ENCODE measurements at places on chromosomes 6 and 20.

DNA sequence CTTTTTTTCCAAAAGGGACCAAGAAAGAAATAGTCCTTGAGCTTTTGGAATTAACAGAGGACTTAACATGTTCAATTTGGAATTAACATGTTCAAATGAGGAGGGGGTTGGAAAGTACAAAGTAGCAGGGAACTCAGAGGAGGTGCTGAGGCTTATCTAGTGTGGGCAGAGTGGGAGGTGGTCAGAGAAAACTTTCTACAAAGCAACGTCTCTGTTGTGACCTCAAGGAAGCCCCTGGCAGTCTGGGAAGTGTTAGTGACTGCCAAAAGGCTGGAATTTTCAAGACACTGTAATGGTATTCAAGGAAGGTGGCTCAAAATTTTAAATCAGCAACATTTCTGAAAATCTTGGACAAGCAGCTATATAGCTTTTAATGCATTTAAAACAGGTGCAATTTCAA is 7.3 kb downstream of the ECI2 start:
- DNase-seq, result no peak

- DNase-seq, result no peak
These were observed 17.7 kb downstream of the DSP start for GRCh38 chr6:7559196-7559595.

- no peak for DNase-seq
These were observed 81.7 kb downstream of the COL9A1 start for GRCh38 chr6:70221025-70221714.

GRCh38 chr6:128275681-128276080 is 244.7 kb downstream of the PTPRK start:
- no peak for DNase-seq

DNA sequence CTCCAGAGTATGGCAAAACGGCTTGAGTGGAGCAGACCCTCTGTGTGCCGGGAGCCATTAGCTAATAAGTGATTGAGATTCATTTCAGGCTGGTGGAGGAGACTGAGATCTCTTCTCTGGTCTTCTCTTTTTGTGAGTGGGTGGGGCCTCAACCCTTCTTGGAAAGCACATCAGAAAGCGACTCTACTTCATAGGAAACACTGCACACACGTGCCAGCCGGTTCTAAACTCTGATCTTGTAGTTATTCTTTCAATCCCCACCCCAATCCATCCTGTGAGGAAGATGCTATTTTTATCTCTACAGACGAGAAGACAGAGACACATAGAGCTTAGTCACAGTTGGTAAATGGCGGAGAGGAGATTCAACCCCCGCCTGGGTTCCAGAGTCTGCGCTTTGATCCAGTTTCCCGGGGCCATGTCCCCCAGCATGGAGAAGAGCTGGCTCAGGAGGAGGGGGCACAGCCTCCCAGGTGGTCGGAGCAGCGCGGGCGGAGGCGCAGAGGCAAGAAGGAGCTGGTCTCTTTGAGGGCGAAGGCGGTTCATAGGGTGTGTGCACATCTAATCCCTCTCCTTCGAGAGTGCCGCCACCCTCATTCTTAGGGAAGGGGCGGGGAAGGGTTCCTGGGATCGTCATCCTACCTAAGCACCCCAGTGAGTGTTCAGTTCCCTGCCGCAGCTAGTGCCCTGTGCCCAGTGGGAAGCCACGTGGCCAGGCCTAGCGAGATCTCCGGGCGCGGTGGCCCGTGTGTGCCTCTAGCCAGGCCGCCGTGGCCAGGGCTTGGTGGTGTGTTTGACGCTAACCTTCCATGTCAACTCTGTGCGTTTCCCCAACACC is 49.0 kb upstream of the TAGAP start:
- no peak for DNase-seq

DNA sequence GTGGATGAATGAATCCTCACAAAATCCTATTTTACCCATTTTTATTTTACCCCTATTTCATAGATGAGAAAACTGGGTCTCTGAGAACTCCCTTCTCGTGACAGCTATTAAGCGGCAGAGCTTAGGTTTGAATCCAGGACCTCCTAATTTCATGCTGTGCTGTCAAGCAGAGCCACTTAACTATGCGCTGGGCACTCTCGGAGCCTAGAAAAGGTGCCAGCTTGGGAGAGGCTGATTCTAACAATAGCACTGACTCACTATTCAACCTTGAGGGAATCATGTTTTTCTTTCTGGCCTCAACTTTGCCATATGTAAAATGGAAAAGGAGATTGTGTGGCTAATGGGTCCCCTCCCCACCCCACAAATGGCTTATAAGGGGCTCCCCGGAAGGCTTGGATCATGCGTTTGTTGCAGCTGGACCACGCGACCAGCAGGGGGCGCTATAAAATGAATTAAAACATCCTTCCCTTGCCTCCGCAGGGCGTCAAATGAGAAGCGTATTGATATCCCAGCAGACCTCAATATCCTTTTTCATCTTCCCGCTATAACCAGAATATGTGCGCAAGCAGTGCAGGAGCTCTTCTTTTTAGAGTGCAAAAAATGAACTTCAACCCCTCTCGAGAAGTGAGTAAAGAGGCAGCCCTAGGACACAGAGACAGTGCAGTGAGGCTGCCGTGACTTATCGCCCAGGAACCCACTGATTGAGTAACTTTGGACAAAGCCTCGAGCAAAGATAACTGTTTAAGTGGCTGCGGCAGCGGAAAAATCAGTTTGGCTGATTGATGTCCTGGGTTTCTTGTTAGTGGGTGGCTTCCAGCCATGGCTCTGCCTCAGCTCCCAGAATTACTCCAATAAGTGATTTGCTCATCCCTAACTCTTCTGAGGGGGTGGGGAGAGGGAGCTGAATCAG is 12.8 kb upstream of the PDYN start:
- DNase-seq, result peak; percentile 7

Measured in stimulated activated naive CD4-positive, alpha-beta T cell treated with Interleukin-2 at 50 U/mL for 16 hours (primary cell).